Suppressor macrophage treated with lipopolysaccharide for 1 hour (primary cell): ENCODE measurements at places on chromosomes 7 and 10.

DNA sequence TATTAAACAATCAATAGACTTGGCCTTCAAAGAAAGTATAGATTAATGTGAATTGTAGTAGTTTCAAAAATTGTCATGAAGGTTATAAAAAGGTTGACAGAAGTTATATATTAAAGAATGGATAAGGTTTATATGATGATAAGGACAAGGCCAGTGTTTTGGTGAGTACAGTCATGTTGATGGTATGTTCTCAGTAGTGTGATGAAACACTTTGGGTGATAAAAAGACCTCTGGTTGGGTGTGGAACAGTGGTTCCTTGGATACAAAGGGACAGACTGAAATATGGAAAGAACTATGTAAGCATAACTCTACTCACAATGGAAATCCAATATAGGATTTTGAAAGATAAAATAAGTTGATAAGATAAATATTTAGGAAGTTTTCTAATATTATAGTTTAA, 866.3 kb downstream of the ANKRD7 start:
- no peak for DNase-seq

GRCh38 chr7:74027683-74028320, at the start of gene ELN:
ELN (plus strand) TSS chr7:74028173; CDS start chr7:74028188, 15 bp downstream.
- no peak for DNase-seq

DNA sequence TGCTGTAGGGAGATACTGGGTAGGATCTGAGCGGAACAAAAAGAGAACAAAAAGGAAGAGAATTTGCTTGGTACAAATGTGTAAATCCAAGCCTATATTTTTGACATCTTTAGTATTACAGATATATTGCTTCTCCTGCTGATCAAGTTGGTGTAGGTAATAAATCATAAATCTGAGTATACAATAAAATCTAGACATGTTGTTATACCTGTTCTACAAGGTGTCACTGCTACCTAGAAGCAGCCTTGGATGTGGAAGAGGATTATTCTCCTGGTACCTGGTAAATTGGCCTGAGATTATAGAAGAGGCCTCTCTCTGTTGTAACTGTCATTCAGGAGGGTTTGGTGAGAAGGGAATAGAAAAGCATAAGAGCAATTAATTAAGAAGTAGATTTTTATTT, 89.9 kb upstream of the LSM8 start:
- DNase-seq = no peak

DNA sequence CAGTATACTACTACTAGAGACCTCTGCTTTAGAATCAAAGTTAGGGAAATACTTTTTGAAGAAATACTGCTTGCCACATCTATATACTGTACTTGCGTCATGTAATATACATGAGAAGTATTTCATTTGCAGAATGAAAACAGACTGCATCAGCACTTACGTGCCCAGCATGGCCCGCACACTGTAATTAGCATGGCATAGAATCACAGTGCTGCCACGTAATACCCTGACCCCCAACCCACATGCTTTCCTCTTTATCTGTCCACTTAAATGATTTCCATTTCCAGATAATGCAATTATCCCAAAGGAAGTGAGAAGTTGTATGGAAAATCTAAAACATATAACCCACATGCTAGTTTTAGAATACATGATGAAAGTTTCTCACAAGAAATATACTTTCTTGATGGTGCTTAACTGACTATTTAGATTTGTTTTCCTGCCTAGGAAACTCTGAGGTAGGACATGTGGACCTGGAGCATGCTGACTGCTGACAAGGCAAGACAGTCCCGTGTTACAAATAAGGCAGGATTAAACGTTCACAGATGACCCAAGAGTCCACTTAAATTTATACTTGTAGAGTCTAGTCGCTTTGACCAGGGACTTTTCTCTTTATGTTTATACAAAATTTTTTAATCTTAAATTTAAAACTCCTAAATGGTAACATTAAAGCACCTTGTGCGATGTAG, 12.6 kb downstream of the USP6NL start:
- peak; percentile 34 for DNase-seq

- DNase-seq = no peak
Observed at GRCh38 chr7:150503581-150503980, 11.1 kb upstream of the GIMAP7 start.

- no peak for DNase-seq
Observed at GRCh38 chr7:163971-164881, 28.1 kb upstream of the FAM20C start.

GRCh38 chr10:8144496-8144895, 90.0 kb downstream of the GATA3 start:
- DNase-seq = no peak

DNA sequence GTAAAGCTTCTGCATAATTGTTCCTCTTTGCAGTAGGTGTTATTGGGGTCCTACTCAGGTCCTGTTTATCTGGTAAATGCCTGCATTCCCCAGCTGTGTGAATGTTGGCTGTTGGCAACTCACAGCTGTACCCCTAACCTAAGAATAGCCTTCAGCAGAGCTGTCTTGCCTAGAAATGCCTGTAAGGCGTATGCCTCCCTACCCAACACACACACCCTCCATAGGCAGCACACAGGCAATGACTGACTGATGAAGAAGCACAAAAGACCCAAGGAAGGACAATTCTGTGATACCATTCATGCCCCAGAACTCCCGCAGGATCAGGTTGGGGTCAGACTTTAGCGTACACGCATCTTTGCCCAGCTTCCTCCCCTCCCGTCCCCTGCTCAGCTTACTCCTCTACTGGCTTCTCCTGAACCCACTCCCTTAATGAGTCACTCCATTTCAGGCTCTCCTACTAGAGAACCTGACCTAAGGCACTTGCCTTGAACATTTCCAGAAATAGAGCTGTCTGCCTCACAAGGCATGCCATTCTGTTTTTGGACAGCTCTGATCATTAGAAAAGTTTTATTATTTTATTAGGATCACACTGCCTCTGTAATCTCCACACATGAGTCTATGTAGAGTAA, 99.2 kb upstream of the PIK3CG start:
- DNase-seq = no peak

GRCh38 chr10:71234970-71235685, 22.8 kb downstream of the UNC5B start:
- peak; percentile 11 for DNase-seq

GRCh38 chr10:1195828-1196227, 139.6 kb downstream of the WDR37 start:
- DNase-seq = no peak

GRCh38 chr7:51308265-51308664, 8.3 kb downstream of the COBL start:
- no peak for DNase-seq

DNA sequence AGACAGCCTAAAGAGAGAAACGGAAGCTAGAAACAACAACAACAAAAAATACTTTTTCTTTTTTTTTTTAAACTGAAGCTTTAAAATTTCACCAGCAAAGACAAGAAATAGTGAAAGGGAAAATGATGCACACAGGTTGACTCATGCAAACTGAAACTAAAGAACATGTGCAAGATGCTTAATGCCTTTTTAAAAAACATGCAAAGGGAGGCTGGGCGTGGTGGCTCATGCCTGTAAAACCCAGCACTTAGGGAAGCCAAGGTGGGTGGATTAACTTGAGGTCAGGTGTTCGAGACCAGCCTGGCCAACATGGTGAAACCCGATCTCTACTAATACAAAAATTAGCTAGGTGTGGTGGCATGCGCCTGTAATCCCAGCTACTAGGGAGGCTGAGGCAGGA, 15.1 kb upstream of the CUBN start:
- DNase-seq = peak; percentile 43

DNA sequence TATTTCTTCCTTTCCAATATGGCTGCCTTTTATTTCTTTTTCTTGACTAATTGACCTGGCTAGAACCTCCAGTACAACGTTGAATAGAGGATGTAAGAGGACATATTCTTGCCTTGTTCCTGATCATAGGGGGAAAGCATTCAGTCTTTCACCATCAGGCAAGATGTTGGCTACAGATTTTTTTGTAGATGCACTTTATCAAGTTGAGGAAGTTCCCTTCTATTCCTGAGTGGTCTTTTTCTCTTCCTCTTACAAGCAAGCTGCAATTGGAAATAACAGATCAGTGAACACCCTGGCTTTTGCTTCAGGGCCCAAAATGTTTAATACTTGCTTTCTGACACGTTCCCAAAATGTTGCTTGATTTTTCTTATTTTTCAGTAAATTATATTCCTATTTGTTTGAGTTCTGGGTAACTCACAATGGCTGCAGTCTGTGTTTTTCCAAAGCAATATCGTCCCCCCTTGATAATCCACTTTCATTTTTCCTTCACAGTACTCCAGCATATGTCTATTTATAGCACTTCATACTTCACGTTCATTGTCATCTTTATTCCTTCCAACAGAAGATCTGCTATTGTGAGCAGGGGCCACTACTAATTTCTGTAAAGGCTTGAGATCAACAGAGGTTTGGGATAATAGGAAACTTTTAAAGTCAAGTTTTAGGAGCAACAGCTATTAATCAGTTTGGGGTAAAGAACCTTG, 11.7 kb downstream of the CPEB3 start:
- DNase-seq = peak; percentile 27

- DNase-seq = no peak
Observed at GRCh38 chr10:71344154-71344925, 25.3 kb downstream of the SLC29A3 start.

DNA sequence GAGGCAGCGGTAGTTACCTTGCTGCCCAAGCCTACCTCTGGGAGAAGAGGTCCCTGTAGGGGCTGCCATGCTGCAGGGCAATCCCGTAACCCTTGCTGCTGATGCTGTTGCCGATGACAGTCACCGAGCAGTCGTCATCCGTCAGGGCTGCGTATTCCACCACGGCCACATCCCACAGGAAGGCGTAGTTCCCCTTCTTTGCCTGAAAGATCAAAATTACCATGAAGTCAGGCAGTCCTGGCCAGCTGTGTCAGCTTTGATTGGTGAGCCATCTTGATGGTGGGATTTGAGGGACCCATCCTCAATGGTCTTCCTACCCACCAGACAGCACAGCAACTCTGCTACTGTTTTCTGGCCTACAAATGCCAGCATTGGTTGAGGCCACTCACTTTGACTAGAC, 746.8 kb downstream of the GRID1 start:
- DNase-seq = no peak

- DNase-seq = no peak
Observed at GRCh38 chr7:5709347-5709950, 72.0 kb downstream of the RNF216 start.

GRCh38 chr10:101894742-101895141, 51.1 kb upstream of the KCNIP2 start:
- DNase-seq = no peak

GRCh38 chr7:424961-425793, 94.5 kb downstream of the PDGFA start:
- no peak for DNase-seq

GRCh38 chr7:69885431-69885830, 287.2 kb downstream of the AUTS2 start:
- DNase-seq = no peak

- DNase-seq = no peak
Observed at GRCh38 chr10:3698312-3698711, 86.7 kb downstream of the KLF6 start.

- no peak for DNase-seq
Observed at GRCh38 chr7:2158331-2159175, 74.2 kb downstream of the MAD1L1 start.

DNA sequence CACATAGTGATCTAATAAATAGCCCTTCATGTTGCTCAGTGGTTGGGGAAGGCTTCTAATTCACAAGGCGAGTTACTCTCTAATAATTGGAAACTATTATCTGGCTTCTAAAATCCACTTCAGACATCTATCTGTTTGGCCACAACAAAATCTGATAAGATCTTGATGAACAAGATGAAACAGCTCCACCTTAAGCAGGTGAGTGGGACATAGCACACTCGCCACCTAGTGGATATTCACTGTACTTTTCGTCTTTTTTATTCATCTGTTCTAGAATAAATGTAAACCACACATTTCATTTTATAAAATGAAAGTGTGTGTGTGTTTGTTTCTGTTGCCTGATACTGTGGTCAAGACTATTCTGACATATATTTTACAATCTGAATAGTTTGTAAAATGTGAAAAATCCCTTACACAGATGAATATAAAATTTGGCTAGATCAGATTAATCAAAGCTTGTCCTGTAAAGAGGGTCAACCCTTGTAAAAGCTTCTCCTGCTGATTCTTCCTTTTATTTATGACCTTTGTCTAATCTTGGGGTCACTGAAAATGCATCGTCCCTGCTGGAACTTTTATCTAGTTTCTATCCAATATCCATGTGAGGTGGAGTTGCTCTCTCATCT, 26.5 kb upstream of the CNTNAP2 start:
- DNase-seq = peak; percentile 7

DNA sequence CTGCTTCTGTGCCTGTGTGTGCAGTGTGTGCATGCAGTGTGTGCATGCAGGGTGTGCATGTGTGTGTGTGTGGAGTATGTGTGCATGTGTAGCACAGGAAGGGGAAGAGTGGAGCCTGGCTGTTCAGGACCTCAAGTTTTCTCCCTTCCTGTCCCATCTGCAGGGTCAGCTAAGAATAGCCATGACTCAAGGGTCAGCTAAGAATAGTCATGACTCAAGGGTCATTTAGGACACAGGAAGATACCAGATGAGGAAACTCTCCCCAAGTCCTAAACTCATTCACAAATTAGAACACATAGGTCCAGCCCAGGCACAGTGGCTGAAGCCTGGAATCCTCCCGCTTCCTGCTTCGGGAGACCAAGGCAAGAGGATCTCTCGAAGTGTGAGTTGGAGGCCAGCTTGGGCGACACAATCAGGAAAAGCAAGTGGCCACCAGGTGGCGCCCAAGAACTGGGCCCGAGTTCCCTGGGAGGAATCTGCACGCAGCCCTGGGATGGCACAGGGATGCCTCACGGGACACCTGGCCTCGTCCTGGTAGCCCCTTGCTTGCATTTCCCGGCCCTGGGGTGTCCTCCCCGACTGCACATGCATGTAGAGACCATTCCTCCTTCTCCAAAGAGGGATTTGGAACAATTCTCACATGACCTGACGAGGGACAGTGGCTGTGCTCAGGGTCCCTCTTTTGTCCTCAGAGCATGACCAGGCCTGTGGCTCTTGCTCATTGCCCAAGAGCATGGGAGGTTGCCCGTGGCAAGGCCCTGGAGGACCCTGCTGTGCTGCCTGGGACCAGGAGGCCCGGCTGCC, 21.4 kb upstream of the VOPP1 start:
- DNase-seq = peak; percentile 87

GRCh38 chr7:23334482-23335056, 35.4 kb downstream of the MALSU1 start:
- no peak for DNase-seq

DNA sequence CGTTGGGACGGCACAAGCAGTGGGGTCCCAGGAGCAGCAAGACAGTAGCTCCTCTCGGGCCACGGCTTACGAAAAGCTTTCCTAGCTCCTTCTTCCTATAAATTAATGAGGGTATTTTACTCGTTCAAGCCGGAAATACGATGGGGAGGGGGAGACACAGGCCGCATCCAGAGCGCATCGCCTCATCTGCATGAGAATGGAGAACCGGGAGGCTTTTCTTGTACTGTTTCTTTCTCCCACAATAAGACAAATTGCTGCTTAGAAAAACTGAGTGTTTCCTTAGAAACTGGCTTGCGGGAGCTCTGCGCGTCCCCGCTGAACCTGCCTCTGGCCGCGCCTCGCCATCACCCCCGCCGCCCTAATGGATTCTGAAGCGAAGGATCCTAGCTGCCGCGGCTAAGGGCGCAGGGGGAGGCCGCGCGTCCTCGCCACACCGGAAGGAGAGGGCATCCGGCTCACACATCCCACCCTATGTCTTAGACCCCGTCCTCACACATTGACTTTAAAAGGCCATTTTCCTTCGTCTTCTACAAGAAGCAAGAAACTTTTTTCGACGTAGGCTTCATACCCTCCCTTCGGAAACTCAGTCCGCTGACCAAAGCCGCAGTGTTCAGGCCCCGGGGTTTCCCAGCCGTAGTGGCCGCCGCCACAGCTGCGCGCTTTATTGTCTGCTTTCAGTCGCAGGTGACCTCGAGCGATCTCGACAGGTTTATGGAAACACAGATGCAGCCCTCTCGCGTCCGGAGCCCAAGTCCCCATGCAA, 8.8 kb downstream of the NXPH1 start:
- DNase-seq = no peak
